ENCODE measurements at places on chromosomes 4 and X.
A peak's percentile ranks its signal among the peaks of the same experiment; 100 is the strongest.

GRCh38 chr4:39025552-39026085 lies 6.6 kb downstream of the TMEM156 start:
- no peak for DNase-seq

- DNase-seq: peak; percentile 24
These were observed 75.1 kb upstream of the CXorf66 start for GRCh38 chrX:140040386-140040785.

GRCh38 chr4:6992728-6993677 lies 50.2 kb upstream of the TADA2B start:
- DNase-seq: no peak

DNA sequence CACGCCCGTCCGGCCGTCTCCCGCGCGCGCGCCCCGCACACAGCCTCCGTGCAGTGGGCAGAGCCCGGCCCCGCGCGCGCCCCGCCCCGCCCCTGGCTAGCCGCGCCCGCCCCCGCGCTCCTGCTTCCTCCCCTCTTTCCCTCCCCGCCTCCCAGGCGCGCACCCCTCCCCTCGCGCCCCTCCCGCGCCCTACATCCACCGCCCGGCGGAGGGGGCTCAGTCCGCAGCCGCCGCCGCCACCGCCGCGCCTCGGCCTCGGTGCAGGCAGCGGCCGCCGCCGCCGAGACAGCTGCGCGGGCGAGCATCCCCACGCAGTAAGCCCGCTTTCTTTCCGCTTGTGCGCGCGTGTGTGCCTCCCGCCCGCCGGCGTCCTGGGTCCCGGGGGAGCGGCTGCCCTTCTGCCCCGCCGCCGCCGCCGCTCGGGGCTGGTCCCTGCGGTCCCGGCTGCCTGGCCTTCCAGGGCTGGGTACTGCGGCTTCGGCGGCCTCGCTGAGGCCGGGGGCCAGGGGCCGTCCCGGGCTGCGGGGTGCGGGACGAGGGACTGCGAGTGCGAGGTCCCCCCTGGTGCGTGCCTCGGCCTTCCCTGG lies at the start of gene FHL1:
FHL1 (plus strand) TSS at position 219 of the 587 bp plus-strand sequence.
- DNase-seq: no peak

- peak; percentile 11 for DNase-seq
These were observed 10.8 kb upstream of the NKAP start for GRCh38 chrX:119954374-119954773.

GRCh38 chrX:53294024-53294648 lies 12.8 kb upstream of the IQSEC2 start:
- DNase-seq: no peak

GRCh38 chr4:141669501-141669900 lies 33.1 kb downstream of the IL15 start:
- no peak for DNase-seq

GRCh38 chrX:133085785-133086184 lies 11.1 kb downstream of the USP26 start:
- no peak for DNase-seq

GRCh38 chr4:59647500-59647899 lies 1552.6 kb upstream of the ADGRL3 start:
- no peak for DNase-seq

DNA sequence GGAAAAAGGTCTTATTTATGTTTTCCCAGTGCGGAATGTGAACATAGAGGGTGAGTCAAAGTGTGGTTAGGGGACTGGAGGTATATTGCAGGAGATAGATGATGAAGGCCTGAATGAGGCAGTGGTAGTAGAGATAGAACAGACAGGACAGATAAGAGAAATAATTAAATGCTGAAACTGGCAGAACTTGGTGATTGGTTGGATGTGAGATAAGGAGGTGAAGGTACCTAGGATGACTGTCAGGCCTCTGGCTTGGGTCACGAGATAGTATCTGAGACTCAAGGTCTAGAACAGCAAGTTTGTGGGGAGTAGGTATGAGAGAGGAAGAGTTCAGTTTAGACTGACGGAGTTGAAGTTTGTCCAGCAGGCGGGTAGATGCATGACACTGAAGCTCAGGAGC lies 3.5 kb downstream of the MND1 start:
- DNase-seq: no peak

DNA sequence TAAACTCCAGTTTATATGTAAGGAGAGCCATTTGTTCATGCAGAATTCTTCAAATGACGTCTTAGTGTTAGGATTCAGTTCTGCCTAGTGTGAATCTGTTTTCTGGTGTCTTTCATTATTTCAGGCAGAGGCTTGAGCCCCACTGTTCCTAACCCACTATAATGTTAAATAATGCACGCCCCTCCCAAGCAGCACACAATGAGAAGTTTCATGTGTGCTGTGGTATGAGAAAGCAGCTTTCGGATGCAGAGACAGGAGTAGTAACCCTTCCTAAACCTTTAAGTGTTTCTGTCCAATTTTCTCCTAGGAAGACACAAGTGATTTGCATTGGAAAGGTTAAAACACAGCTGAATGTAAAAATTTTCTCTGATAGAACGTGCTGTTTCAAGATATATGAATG lies 54.5 kb downstream of the TRIM2 start:
- no peak for DNase-seq

DNA sequence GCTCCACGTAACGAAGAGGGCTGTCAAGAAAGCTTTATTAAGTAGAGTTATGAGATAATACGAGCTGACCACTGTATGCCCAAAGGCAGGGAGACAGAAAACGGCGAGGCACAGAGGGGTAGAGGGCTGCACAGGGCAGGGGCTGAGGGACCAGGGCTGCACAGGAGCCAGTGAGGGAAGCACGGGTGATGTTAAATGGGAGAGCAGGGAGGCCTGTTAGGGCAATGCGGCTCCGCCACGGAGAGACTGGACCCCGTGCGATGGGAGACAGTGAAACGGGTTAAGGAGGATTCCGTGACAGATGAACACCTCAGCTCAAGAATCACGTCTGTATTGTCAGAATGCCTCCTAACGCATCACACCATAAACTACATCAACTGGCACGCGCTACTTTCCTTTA lies 25.1 kb downstream of the FAT1 start:
- no peak for DNase-seq

- peak; percentile 67 for DNase-seq
These were observed 74.8 kb upstream of the PASD1 start for GRCh38 chrX:151488677-151489076.

DNA sequence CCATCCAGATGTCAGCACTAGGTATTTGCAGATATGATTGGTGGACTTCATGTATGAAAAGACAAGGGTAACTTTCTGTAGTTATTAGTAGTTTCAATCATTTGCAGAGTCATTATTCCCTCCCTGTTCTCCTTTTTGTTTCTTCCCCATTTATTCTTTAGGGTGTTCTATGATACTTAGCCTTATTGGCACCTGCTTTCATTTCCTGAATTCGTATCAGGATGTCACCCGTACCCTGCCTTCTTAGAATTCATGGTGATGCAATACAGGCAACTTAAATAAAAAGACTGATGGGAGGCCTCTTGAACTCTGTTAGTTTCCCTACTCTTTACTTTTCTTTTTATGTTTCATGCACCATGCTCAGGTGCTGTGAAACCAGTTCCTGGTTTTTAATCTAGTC lies 24.2 kb downstream of the MAGED1 start:
- peak; percentile 79 for DNase-seq

DNA sequence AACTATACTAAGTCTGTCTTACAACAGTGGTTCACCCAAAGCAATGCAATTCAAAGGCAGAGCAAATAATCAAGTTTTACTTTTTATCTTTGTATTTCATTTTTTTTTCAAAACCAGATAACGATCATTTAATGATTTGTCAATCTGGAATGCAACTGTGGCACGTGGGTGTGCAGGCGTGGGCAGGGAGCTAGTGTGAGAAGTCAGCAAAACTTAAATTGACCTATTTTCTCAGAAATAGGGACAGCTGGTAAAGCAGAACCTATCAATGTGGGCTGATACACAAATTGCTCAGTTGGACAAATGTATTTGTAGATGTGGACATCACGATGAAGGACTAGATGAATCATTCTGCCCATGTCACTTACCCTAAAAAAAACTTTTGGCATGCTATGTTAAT lies 105.6 kb downstream of the CBLL2 start:
- DNase-seq: peak; percentile 29

DNA sequence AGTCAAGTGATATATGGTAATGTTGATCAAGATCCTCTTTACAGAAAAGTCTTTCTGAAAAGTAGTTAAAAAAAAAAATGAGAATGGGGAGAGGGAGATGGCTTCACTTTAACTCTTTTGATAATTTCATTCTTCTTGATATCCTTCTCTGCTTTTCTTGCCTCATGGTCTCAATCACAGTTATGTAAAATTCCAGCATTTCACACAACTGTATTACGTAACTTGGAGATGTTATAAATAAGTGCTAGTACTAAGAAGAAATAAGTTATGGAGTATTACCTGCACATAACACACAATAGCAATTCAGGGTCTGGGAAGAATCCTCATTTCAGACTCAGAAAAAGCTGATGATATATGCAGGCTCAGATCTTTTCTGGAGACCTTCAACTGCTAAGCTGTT lies 22.0 kb downstream of the RUFY3 start:
- DNase-seq: no peak

- peak; percentile 83 for DNase-seq
These were observed 41.2 kb downstream of the SH3RF1 start for GRCh38 chr4:169229571-169230028.

DNA sequence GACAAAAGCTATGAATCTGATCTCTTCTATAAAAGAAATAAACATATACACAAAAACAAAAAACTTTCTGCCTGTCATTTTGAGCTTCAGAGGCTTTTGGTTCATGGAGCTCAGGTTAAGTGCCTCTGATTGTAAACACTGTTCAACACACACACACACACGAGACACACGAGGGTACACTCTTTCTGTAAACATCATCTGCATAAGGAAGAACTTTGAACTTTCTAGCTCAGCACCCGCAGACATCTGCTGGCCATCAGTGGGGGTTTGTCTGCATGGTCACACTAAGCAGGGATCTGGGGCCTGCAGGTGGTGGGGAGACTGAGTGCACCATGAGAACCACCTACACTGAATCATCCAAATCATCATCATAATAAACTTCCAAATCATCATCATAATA lies 54.9 kb downstream of the STX18 start:
- DNase-seq: no peak

- no peak for DNase-seq
These were observed 136.0 kb downstream of the UGT8 start for GRCh38 chr4:114734594-114734993.

GRCh38 chrX:150036181-150036580 lies 97.9 kb upstream of the EOLA2 start:
- no peak for DNase-seq

DNA sequence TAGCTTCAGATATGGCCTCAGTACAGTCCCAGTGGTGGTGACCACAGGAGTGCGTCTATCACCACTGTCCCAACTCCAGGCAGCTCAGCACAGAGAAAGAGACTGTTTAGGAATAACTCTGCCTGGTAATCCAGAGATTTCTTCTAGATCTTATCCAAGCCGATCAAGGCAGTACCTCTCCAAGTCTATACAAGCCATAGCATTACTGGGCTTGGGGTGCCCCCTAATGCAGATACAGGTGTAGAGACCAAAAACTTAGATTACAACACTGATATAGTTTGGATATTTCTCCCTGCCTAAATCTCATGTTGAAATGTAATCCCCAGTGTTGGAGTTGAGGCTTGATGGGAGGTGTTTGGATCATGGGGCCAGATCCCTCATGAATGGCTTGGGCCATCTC lies 100.9 kb downstream of the PTCHD1 start:
- no peak for DNase-seq

DNA sequence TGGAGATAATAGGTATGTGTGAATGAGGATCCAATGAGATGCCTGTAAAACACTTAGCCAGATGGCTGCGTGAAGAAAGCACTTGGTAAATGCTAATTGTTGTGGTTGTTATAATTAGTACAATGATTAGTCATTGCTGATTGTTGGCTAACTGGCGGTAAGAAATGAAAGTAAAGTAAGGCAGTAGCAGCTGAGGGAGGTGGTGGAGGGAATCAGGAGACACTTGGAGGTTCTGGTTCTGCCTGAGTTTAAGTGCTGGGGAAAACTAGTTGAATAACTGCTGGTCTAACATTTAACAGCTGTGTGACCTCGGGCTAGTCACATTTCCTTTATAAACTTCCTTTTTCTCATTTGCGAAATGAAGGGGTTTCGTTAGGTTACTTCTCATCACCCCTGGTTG lies 30.9 kb downstream of the CD38 start:
- DNase-seq: peak; percentile 97

- DNase-seq: no peak
These were observed 36.6 kb downstream of the PITX2 start for GRCh38 chr4:110586131-110586850.

DNA sequence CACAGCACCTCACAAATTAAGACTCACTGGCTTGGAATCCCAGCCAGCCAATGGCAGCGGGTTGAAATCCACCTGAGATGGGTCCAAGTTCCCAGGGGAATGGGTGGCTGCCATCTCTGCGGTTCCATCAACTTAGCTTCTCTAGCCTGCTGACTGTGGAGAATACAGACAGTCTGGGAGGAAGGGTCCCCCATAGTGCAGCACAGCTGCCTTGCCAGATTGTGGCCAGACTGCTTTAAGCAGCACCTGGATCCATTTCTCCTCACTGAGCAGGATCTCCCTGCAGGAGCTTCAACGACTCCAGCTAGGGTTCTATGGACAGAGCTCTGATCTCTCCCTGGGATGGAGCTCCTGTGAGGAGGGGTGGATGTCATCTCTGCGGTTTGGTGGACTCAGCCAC lies 51.8 kb downstream of the DCK start:
- DNase-seq: no peak

GRCh38 chrX:150408561-150408960 lies 45.4 kb downstream of the MAMLD1 start:
- no peak for DNase-seq

- DNase-seq: no peak
These were observed 147.6 kb downstream of the STK32B start for GRCh38 chr4:5198656-5199541.

- DNase-seq: no peak
These were observed 7.2 kb upstream of the TSPYL2 start for GRCh38 chrX:53075011-53075410.

GRCh38 chr4:61770456-61770855 lies 570.3 kb downstream of the ADGRL3 start:
- DNase-seq: no peak

GRCh38 chrX:33324099-33324498 lies 112.8 kb upstream of the DMD start:
- no peak for DNase-seq

DNA sequence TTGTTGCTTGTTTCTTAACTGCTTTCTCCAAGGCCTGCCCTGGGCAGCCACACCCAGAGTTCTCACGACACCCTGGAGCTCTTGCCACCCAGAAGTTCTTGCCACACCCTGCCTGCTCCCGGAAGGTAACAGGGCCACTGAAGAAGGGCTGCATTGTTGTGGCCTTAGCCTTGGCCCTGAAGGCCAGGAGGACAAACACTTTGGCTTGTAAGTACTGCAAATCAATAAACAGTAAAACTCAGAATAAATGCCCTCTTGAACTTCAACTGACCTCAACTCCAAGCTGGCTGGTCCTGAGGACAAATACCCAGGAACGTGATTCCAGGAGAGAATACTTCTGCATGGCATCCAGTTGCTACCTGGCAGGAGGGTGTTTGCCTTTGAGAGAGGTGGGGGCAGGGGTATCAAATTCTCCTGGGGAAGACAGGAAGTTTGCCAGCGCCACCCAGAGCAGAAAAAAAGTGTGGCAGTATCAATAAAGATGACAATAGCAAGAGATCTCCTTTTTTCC lies 54.1 kb downstream of the TLR10 start:
- no peak for DNase-seq

- DNase-seq: no peak
These were observed 22.5 kb downstream of the FAM241A start for GRCh38 chr4:112167794-112168193.

All from MV-4-11 (cell line).